ENCODE measurements at places on chromosomes 12 and 14. TPM values are rescaled to one million over a fixed set of nuclear protein-coding genes. Genes with fewer than 3 reads are reported as not detected.
A peak's percentile ranks its signal among the peaks of the same experiment; 100 is the strongest.

The ZNF891 gene
- total RNA-seq: 1.0 TPM

DNA sequence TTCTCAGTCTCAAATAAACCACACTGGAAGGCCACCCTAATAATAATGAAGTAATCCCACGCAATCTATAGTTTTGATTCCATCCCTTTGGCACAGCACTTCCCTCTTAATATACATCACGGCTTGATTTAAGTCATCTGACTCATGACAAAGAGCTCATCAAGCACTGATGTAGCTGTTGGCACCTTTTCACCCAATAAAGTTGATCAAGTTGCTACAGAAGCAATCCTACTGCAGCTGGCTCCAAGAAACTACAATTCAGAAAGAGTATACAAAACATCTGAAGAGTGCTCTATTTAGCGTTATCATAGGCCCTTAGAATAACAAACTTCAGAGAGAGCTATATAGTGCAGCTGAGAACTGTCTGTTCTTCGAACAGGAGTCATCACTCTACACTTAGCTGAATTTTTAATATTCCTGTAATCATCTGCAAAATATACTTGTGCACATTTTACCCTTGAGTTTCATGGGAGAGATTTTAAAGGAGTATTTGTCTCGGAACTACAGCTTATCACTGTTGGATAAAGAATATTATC is 94.9 kb downstream of the OSBPL8 start:
- no peak for DNase-seq

The JPH4 gene
- 0.34 TPM for total RNA-seq

DNA sequence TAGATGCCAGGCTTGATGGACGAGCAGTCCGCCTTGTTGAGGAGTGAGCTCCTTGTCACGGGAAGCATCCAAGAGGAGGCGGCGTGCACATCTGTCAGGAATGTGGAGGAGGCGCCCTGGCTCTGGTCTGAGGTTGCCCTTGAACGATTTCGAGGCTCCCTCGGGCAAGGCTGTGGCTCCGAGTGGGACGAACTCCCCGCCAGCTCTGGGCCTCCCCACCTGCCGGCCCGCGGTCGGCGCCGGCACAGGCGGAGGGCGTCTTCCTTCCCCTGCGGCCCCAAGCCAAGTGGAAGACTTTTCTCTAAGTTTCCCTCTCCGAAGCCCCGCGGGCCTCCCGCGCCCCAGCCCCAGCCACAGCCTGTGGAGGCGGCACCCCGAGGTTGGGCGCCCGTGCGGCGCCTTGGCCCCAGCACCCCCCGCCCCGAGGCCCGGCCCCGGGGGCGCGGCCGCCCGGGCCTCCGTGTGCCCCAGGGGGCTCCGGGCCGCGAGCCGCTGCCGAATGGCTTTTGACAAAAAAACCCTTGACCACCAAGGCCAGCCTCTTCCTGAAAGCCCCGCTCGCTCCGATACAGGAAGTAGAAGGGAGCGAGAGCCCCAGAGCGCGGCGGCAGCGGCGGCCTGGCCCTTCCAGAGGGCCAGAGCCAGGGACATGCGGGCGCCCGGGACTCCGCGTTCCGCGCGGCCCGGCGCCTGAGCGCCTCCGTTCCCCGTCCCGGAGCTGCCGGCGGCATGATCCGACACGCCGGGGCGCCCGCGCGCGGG is at the start of gene RIN3:
Gene RIN3 (plus strand): TSS at position 578 of the 762 bp plus-strand sequence. CDS start 152 bp downstream, at position 730.
- DNase-seq: no peak

The KRT6C gene
- total RNA-seq: 11.0 TPM

The NRIP2 gene
- total RNA-seq: 0.17 TPM

DNA sequence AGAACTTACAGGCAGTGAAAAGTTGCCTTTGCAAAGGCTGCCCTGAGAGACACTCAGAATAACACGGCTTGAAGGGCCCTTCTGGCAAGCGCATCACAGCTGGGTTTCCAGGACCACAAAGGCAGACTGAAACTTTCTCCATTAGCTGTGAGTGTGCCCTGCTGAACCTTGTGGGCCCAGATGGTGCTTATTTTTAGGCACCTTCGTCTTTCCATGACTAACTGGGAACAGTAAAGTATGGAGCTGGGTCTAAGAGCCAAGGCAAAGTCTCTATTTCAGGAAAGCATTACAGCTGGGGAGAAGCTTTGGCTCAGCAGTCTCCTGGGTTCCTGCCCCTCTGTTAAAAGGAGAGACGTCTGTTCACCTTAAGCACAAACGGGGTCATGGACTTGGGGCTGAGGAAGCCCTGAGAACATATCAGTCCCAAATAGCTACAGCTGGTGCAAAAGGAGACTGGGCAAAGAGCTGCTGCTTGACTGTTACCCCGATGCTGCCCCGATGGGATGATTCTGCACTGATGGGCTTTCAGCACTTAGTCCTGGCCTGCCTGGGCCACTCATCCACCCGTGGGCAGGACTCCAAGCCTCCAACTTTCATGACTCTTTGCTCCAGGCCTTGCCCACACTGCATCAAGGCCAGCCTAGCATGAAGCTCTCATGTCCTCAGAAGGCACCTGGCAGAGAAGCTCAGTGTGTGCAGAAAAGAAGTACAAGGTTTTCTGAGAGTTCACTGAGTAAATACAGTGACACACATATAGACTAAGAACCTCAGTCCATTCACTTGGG is 248.3 kb downstream of the PHLDA1 start:
- DNase-seq: no peak

The KRT73 gene
- total RNA-seq: 3.0 TPM

The TEX22 gene
- total RNA-seq: not detected

The RND1 gene
- 0.49 TPM for total RNA-seq

The MUCL1 gene
- total RNA-seq: 172 TPM

DNA sequence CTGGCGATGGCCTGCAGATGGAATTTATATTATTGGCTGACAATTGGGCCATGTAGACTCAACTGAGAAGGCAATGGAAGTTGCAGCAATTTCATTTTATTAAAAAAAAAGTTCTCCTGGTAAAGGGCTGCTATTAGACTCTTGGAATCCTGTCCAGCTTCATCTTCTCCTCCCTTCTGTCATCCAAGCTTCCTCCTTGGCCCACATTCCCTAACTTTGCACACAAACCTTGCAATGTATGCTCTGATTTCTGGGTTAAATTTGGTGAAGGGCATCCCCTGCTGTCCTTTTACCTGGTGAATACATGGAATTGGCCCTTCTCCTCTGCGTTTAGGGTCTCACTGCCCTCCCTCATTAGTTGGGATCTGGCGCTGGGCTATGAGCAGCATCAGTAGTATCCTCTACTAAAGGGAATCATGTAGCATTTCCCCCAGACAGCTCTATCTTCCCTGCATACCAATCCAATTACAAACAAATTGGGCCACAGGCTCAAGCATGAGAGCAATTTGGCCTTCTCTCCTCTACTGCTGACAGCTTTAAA is 336.9 kb downstream of the BMP4 start:
- no peak for DNase-seq

- DNase-seq: no peak
Measured at GRCh38 chr14:95876761-95877538, at the start of gene TUNAR. Gene TUNAR (plus strand): TSS chr14:95876832.

DNA sequence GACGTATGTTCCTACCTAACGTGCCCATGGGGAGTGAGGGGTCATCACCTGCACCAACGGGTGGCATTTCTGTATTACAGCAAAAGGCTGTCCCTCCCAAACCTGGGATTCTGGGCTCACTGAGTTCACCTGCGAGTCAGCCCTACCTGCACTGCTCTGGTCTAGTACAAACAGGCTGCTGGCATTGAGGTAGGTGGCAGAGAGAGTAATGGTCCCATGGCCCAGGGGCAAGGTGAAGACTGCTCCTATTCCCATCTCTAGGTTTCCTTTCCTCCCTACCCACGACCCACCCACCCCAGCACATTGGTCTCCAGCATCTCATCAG is 421 bp downstream of the SUOX start:
- no peak for DNase-seq

DNA sequence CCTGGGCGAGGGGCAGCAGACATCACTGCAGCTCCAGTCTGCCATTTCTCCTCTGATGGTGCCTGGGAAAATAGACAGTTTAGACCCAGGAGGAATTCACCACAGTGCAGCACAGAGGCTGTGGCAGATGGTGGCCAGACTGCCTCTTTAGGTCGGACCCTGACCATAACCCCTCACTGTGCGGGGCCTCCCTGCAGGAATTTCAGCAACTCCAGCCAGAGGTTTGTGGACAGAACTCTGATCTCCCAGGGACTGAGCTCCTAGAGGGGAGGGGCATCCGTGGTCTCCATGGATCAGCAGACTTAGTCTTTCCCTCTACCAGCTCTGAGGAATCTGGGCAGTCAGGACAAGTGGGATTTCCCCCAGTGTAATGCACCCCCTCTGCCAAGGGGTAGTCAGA is 106.5 kb downstream of the ZC3H14 start:
- DNase-seq: no peak

DNA sequence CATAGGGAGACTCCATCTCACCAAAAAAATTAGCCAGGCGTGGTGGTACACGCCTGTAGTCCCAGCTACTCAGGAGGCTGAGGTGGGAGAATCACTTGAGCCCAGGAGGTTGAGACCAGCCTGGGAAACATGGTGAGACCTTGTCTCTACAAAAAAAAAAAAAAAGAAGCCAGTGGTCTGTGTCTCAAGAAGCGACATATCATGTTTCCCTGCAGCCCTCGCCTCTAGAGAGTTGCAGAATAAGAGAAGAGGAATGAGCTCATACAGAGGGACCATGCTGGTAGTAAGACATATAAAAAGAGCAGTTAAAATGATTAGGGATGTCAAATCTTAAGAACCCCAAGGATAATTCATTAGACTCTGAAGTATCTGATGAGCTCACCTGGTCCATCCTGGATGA is 39.4 kb upstream of the BICDL1 start:
- no peak for DNase-seq

DNA sequence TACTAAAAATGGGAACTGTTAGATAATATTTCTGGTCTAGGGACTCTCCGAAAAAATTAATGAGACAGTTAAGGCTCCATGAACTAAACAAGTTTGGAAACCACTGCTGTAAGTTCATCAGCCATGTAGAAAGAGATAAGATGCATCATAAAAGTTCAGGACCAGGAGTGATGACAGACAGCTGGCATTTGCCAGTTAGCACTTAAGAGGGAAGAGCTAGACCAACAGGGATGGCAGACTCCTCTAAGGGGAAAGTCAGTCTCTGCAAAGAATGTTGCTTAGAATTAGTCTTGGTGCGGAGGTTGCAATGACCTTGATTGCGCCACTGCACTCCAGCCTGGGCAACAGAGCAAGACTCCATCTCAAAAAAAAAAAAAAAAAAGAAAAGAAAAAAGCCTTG is 129.4 kb downstream of the SYNE2 start:
- no peak for DNase-seq

DNA sequence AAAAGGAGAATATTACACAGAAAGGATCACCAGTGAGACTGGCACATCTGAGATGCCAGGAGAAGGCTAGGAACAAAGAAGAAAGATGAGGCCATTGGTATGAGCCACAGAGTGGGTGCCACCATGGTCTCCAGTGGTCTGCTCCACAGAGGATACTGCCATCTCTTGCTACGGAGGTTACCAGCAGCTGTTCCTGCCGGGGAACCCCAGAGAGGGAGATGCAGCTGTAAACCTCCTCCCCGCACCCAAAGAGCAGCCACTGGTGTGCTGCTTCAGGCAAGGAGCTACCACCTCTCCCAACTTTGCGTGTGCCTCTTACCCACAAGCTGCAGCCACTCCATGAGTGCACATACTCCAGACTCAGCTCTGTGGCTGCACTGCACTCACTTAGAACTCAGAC is 201.5 kb upstream of the RTL1 start:
- DNase-seq: peak; percentile 54

DNA sequence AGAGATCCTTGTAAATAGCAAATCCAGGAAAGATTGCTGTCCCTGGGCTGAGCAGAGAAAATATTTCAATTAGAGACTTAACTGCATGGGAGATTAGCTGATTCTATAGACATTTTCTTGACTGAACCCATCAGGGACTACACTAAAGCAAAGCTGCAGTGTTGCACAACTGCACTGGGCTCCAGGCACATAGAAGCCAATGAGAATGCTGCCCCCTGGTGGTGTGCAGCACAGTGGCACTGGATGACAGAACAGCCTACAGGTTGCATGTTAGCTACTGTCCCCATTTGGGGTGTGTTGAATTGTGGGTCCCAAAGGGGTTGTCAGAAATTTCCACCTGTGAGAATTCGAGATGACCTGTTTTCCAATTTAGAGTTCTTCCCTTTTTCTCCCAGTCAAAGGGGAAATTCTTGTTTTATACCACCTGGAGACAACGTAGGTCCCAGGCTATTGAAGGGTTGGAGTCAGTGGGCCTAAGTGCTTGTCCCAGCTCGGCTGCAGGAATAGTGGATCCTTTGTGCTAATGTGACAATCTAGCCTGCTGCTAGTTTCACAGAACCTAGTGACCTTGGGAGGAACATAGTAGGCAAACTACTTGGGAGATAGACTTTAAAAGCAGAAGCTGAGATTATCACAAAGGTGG is 114.7 kb downstream of the SLC8A3 start:
- no peak for DNase-seq

The AMIGO2 gene
- total RNA-seq: 3.0 TPM

The PTHLH gene
- total RNA-seq: 3.0 TPM

The TAS2R19 gene
- 0.34 TPM for total RNA-seq

DNA sequence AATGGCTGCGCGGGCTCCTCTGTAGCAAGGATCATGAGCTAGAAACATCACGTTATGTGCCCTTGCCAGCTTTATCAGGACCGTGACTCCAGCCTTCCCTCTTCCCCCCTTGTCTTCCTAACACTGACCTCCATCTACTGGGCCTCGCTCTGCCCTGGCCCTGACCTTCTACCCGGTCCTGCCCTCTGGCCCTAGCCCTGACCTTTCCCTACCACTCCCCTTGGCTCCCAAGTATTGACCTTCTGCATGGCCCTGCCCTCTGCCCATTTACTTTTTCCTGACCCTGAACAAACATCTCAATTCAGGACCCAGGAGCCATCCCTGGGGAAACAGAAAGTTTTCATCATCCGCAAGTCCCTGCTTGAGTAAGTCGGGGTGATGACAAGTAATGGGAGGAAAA is 2.0 kb downstream of the SOAT2 start:
- peak; percentile 78 for DNase-seq

DNA sequence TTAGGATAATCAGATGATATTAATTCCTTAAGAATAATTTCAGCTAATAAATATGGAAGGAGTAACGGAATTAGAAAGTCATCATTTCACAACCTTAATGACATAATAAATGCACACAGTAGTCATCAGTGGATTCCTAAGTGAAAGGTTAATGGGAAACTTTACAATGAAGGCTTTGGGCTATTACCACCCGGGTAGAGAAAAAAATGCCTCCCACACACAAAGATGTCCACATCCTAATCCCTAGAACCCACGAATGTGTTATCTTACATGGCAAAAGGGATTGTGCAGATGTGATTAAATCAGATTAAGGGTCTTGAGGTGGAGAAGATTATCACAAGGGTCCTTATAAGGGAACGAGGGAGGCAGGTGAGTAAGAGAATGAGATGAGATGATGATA is 5.6 kb downstream of the TMED10 start:
- DNase-seq: no peak

The POTEG gene
- total RNA-seq: 0.17 TPM
